Activated CD8-positive, alpha-beta memory T cell treated with anti-CD3 and anti-CD28 coated beads for 4 hours (primary cell): ENCODE measurements at places on chromosomes 5 and 9.

DNA sequence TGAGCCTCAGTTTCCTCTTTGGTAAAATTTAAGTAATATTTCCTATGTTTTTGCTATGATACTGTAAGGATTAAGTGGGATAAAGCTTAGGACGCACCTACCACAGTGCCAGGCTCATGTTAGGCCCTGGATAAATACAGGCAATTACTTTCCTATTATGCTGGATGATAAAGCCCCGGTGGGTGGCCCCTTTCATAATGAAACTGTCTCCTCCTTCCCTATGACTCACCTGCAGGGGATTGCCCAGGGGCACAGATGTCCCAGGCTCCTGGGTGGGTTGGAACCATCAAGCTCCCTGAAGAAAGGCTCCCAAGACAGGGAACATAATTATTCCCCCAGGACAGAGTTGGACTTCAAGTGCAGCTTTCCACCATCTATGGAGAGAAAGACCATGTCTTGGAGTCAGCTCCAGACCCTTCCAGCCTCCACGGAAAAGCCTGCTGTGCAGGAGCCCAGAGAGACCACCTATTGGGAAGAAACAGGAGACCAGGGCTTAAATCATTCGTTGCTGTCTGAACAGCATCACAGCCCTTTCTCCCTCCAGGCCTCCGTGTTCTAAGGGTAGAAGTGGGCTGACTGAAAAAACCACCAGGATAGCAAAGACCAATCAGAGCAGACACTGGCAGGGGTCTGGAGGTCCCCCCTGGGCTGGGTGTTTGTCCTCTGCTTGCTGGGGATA lies 43.2 kb upstream of the FOXE1 start:
- no peak for DNase-seq

GRCh38 chr5:127306647-127307046 lies 16.1 kb downstream of the MEGF10 start:
- DNase-seq = no peak

DNA sequence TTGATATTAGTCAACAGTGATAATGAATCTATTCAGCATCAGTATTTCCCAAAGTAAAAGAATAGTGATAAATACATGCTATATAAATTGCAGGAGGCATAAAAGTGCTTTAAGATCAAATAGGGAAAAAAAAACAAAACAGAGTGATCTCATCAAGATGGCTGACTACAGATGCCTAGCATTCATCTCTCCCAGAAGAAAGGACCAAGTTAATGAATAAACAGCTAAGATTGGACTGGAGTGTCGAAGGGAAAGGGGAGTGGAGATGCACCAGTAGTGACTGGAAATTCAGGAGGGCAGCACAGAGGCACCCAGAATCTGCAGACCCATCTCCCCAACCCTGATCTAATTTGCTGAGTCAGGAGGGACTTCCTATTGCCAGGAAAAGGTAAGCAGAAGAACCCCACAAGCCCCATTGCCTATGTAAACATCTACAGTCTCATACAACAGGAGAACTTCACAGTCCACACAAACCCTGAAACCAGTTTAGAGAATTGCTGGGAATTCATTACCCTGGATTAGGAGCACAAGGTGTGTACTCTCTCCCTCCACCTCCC lies 699.4 kb downstream of the PTPRD start:
- DNase-seq = no peak

DNA sequence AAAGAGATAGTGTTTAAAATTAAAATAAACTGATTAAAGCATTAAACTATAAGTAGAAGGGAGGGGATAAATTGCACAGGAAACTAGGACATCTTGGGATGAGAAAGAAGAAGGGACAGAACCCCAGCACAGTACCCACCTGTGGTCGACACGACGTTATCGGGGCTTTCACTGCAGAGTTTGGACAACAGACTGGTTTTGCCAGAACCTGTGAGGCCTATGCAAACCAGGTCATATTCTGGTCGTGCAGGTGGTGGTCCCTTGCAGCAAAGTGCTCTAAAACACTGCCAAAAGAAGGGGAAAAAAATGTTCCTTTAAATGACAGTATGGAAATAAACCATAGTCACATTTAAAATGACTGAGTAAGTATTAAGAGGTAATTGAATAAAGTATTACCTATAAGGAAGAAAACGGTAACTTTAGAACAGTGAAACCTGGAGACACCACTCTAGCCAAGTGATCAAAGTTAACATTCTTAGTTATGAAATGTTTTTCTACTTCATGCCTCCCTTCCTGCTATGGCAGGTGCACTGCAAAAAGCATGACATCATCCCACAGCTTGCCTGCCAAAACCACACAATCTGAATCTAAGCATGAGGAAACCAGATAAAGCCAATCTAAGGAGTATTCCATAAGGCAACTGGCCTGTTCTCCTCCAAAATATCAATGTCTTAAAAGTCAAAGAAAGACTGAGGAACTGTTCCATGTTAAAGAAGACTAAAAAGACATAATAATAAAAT lies 138.6 kb downstream of the ARL15 start:
- no peak for DNase-seq

DNA sequence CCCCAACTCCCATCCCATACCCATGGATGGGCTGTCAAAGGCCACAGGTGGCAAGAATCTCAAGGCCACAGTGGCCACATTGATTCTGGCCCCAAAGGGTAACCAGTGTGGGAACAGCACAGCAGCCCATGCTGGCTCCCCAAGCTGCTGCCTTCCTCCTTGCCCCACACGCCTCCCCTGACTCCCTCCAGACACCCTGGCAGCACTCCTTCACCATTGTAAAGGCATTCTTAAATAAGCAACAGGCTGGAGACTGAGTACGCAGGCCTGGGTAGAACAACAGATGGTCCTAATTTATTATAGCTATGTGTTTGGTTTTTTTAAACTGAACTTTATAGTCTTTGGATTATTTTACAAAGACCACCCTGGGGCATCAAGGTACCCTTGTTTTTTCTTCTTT lies 158.8 kb downstream of the TSSK1B start:
- DNase-seq = no peak

- DNase-seq = no peak
Observed at GRCh38 chr5:141695627-141696215, 13.7 kb upstream of the ARAP3 start.

DNA sequence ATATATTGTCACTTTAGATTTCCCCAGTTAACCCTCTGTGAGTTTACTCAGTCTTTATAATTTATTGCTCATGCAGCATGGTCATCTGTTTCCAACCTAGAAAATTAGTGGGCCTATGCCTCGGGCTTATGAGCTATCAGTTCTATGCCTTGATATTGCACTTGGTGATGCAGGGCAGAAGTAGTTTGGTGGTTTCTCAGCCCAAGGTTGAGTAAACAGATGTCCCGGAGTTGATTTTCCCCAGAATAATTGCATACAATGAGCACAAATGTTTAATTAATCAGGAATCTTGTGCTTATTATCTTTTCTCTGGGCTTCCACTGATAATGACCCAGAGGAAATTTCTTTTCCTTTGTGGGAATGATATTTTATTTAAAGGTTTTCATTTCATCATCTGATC lies 474.0 kb downstream of the CCDC171 start:
- DNase-seq = no peak

- DNase-seq = no peak
Observed at GRCh38 chr9:27157736-27158135, 48.7 kb downstream of the TEK start.

- DNase-seq = no peak
Observed at GRCh38 chr5:63686938-63687337, 275.3 kb downstream of the HTR1A start.

- no peak for DNase-seq
Observed at GRCh38 chr5:71839096-71839884, 120.2 kb downstream of the CARTPT start.

DNA sequence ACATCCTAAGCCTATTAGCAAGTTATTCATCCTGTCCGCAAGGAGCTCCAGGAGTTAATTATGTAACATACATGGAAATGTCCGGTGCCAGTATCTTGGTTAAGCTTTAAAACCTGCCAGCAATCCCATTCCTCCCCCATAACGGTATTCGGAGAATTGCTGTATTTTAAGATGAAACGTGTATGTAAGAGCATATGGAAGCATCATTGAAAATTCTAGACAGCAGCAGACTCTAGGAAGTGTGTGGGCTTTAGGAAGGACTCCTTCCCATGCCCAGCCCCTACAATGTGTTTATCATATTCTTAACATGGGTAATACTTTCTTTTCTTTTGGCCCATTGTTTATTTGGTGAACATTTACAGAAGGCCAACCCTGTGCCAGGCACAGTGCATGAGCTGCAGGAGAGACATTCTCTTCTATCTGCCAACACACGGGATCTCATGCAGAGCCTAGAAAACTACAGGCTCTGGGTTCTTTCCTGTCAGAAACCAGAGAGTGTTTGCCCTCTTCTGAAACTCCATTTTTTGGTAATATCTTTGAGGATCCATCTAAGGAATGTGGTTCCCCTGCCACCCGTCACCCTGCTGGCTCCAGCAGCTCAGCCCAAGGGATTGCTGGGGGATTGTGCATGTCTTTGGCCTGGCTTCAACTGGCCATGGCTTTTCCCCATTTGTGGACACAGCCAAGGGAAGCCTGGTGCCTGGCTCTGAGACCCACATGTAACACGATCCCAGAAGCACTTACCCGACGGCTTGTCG lies 15.1 kb downstream of the ANGPTL2 start:
- no peak for DNase-seq

DNA sequence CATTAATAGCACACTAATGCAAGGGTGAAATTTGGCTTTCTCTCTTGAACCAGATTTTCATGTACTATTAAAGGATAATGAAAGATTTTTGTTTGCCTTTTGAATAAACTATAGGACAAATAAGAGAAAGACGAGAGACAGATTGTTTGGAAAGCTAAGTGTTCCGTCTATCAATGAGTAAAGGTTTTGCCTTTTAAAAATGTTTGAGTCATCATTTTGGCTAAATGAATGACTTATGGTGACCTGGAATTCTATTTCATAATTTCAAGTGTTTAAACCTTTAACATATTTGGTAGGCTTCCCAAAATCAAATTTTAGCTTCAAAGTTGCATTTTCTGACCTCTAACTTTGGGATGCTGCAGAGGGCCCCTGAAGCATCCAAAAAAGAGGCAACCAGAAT lies 145.2 kb downstream of the SLC25A46 start:
- no peak for DNase-seq

DNA sequence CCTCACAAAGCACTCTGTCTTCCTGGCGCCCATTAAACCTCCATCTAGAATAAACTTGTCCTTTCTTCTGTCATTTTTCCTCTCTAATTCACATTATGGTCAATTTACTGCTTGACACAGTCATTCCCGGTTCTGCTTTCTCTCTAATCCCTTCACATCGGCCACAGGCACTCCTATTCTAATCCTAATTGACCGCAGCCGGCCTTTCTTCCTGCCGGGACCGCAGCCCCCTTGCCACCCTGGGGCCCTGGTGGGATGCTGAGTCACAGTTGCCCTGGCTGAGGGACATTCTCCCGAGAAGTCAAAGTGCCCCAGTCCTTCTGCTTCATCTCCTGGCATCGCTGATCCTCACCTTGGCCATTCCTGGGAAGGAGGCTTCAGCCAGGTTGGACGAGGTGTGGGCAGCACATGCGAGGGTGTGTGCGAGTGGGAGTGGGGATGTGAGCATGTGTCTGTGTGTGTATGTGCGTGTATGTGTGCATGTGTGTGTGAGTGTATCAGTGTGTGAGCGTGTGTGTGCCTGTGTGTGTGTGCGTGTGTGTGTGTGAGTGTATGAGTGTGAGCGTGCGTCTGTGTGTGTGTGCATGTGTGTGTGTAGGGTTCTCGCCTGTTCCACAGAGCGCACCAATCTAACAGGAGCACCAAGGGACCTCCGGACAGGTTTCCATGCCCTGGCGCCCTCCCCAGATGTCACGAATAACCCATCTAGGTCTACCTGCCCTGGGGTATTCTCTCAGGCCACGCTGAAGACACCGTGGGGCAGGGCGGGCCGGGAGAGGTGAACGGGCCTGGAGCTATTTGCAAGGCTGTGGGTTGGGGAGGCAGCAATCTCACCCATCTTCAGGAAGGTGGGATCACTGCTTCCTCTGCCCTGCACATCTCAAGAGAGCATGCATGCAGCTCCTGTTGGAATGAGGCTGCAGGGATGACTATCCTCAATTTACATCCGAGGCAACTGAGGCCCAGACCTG lies 191.2 kb downstream of the PAX5 start:
- DNase-seq = no peak

- DNase-seq = no peak
Observed at GRCh38 chr9:38112049-38112448, 43.0 kb upstream of the SHB start.

DNA sequence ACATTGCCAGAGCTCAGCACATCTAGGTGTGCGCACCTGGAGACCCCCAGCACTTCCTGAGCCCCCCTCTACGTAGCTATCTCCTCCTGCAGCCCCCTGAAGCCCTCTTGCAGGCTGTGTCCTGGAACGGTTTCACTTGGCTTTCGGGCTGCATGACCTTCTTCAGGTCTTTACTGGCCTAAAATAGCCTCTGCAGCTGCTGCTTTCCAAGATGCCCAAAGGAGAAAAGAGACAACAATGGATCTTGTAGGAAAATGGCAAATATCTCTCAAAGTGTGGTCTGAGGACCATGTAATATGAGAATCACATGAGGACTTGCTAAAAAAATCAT lies 6.6 kb upstream of the ERMP1 start:
- no peak for DNase-seq

- no peak for DNase-seq
Observed at GRCh38 chr5:164097749-164098148, 592.3 kb downstream of the MAT2B start.

DNA sequence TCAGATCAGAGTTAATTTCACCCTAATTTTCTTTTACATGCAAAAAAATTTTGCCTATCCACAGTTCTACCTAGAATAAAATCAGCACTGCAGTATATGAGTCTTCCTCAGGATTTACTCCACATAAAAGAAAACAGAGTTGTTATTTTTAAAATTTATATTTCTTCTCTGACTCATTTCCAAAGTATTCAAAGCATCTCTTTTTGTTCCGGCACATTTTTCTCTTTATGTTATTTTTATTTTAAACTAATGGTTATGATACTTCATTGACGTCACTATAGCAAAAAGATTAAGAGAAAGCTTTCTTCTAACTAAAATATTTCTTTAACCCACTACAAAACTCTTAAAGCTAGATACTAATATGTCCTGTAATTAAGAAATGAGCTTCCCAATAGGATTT lies 590.4 kb downstream of the PRELID2 start:
- no peak for DNase-seq

GRCh38 chr9:130180516-130180915 lies 8.3 kb downstream of the NCS1 start:
- no peak for DNase-seq
